Heart right ventricle (tissue), 16 donors: ENCODE measurements at places on chromosomes 1 and 21. TPM values are rescaled to one million over a fixed set of nuclear protein-coding genes. Genes with fewer than 3 reads are reported as not detected.
A peak's percentile ranks its signal among the peaks of the same experiment; 100 is the strongest.

GRCh38 chr1:28159243-28159642, 17.2 kb downstream of the PTAFR start:
- DNase-seq, result no peak

- no peak for DNase-seq
Observed at GRCh38 chr1:21703318-21703963, 34.3 kb upstream of the RAP1GAP start.

DNA sequence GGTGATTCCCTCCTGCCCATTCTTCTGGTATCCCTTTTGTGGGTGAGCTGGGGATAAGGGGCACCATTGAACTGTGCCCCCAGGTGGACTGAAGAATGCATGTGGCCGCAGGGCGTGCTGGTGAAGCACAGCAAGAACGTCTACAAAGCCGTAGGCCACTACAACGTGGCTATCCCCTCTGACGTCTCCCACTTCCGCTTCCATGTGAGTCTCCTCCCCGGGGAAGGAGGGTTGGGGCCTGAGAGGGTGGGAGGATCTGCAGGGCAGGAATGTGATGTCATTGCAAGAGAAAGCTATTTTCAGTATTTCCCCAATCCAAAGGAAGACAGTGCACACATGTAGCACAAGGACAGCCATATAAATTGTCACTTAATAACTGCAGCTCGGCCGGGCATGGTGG, 7.5 kb upstream of the KPNA6 start:
- peak; percentile 75 for DNase-seq

GRCh38 chr1:35603468-35603867, 30.4 kb downstream of the TFAP2E start:
- DNase-seq, result no peak

- DNase-seq, result no peak
Observed at GRCh38 chr1:48031676-48032075, 34.5 kb upstream of the TRABD2B start.

DNA sequence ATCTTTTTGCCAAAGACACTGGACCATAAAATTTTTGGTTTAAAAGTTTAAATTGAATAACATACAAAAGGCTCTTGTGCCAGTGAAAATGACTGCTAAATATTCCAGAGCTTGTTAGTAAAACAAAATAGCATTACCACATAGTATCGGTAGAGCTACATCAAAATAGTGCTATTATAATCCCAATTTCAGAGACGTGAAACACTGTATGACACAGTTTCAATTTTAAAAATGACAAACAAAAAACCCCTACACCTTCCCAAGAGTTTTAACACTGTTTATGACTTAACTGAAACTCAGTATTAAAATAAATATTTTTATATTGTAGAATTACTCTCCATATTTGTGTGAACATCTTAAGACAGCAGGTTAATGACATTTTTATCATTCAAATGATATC, 7.0 kb downstream of the SLC30A1 start:
- no peak for DNase-seq

DNA sequence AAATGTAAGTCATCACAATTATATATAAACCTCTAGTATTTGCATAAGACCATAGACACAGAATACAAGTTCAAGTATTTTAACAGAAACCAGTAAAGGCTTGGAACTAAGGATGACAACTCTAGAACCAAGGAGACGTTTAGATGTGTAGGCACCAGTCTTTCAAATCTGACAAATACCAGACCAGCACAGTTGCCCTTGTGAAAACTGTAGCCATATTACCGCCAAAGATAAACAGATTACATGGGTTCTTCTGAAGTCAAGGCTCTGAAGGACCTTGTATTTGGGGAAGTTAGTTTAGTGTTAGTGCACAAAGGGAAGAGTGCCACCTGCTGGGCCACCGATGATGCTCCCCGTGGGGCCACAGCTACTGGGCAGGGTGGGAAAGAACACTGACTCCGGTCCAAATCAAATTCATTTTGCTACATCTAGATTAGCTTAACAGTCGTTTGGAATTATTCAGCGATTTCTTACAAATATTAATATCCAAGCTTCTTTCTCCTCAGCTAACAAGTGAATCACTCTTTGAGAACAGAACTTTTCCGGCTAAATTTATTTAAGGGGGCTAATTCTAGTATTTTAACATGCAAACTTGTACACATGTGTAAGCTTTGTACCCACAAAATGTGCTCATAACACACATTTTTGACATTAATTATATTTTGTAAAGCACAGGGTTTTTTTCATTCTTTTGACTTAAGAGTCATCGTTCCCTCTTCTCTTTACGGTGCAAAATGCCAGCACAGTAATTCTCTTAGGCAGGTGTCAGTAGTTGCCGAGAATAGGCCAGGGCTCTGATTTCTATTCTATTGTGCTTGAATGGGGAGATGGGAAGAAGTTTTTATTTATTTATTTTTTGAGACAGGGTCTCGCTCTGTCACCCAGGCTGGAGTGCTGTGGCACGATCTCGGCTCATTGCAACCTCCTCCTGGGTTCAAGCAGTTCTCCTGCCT, 8.0 kb upstream of the NIBAN1 start:
- peak; percentile 80 for DNase-seq

GRCh38 chr1:197868751-197869489, 33.5 kb upstream of the C1orf53 start:
- no peak for DNase-seq

DNA sequence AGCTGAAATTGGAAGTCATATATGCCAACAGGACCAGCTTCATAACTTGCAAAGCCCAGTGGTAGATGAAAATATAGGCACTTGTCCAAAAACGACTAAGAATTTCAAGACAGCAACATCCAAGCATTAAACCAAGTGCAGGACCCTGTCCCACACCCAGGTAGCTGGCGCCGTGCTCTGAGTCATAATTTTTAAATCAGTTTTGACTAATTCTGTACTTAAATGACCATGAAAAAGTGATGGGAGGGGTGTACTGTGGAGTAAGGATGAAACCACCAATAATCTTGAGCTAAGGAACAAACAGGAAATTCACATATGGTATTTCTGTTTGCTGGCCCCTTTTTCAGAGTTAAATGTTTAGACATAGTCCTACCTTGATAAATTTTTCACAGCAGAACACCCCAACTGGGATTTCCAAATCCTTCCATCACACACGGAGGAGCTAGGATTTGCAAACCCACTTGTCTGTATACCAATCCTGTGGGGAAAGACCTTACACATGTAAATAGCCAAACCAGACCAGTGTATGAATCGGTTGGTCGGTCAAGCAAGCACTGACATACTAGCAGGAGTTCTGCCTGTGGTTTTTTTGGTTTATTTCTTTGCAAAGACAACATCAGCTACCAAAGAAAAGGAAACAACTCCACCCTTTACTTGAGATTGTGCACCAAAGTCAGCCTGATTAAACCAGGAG, 235.7 kb upstream of the RAB4A start:
- no peak for DNase-seq

GRCh38 chr1:160370561-160371345, 3.9 kb downstream of the NHLH1 start:
- no peak for DNase-seq

GRCh38 chr1:58966917-58967740, 183.3 kb upstream of the JUN start:
- no peak for DNase-seq

DNA sequence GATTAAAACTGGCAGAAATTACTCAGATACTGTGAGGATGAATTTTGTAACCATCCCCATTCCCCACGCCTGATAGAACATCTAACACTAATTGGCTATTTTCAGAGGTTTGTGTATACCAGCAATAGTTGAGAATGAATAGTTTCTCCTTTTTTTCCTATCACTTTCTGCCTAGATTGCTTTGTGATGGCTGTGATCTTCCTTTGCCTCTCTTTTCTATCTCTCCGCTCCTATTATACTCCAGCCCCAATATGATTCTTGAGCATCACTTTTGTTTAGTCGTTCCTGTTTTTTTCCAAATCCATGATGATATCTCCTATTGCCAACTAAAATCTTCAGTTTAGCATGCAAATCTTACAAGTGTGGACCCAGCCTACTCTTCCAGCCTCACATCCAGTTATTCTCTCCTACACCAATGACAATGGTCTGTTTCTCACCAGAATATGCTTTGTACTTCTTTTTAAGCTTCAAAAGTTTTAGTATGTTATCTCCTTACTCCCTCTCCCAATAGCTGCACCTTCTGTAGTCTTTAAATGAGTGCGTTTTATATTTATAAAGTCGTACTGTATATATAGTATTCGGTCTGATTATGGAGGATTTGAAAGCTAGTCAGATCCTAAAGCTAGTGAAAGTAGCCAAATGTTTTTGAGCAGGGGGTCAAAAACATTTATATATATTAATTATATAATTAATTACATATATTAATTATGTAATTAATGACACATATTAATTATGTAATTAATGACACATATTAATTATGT, 25.2 kb downstream of the MAGI3 start:
- DNase-seq, result no peak

- no peak for DNase-seq
Observed at GRCh38 chr1:175203570-175204068, 11.0 kb upstream of the KIAA0040 start.

DNA sequence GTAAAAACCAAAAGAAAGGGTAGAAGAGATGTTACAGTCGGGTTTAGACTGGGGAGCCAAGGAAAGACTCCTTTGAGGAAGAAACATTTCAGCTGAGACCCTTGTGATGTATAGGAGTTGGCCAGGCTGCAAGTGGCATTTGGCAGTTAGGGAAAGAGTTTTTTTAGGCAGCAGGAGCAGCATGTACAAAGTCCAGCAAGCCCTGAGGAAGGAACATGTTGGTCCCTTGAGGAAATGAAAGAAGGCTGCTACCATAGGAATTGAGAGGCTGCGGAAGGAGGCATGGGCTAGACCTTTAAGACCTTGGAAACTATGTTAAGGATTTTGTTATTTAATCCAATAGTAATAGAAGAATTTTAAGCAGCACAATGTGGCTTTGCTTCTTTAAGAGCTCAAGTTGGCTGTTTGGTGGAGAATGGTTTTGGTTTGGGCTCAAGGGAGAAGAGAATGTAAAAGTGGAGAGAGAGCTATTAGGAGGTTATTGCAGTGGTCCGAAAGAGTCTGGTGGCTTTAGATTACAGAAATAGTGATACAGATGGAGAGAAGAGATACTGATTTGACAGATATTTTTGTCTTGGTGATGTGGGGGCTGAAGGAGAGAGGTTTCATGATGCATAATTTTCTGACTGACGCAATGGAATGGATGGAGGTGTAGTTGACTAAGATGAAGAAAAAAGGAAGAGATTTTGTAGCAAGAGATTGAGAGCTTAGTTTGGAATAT, 26.6 kb downstream of the SMAP2 start:
- no peak for DNase-seq

- no peak for DNase-seq
Observed at GRCh38 chr1:16038620-16038912, 5.0 kb upstream of the CLCNKB start.

- peak; percentile 10 for DNase-seq
Observed at GRCh38 chr1:50981741-50982140, 11.7 kb downstream of the CDKN2C start.

- DNase-seq, result no peak
Observed at GRCh38 chr1:47776667-47777131, 220.5 kb downstream of the TRABD2B start.

- DNase-seq, result no peak
Observed at GRCh38 chr21:33360281-33360680, 35.5 kb downstream of the IFNAR1 start.

GRCh38 chr1:66352792-66353191, 181.2 kb upstream of the SGIP1 start:
- DNase-seq, result no peak

GRCh38 chr21:21387916-21388315, 389.7 kb downstream of the NCAM2 start:
- no peak for DNase-seq

The NBPF6 gene
- polyA plus RNA-seq, result not detected

The FHL3 gene
- 14.9 TPM for polyA plus RNA-seq

The NMNAT1 gene
- 14.3 TPM for polyA plus RNA-seq

The U2AF1 gene
- 21.9 TPM for polyA plus RNA-seq

The SHISA4 gene
- polyA plus RNA-seq, result 72.6 TPM

The TSTD1 gene
- 15.3 TPM for polyA plus RNA-seq

The IQGAP3 gene
- 0.22 TPM for polyA plus RNA-seq

The TAF1A gene
- 1.1 TPM for polyA plus RNA-seq

The CALML6 gene
- 0.09 TPM for polyA plus RNA-seq

The KLHDC8A gene
- 0.15 TPM for polyA plus RNA-seq

The GOLPH3L gene
- polyA plus RNA-seq, result 8.6 TPM

The NME7 gene
- 12.4 TPM for polyA plus RNA-seq

The MYBPH gene
- not detected for polyA plus RNA-seq

The C8A gene
- polyA plus RNA-seq, result not detected

The CLDN17 gene
- not detected for polyA plus RNA-seq
